ENCODE measurements at places on chromosomes 2 and 18.

DNA sequence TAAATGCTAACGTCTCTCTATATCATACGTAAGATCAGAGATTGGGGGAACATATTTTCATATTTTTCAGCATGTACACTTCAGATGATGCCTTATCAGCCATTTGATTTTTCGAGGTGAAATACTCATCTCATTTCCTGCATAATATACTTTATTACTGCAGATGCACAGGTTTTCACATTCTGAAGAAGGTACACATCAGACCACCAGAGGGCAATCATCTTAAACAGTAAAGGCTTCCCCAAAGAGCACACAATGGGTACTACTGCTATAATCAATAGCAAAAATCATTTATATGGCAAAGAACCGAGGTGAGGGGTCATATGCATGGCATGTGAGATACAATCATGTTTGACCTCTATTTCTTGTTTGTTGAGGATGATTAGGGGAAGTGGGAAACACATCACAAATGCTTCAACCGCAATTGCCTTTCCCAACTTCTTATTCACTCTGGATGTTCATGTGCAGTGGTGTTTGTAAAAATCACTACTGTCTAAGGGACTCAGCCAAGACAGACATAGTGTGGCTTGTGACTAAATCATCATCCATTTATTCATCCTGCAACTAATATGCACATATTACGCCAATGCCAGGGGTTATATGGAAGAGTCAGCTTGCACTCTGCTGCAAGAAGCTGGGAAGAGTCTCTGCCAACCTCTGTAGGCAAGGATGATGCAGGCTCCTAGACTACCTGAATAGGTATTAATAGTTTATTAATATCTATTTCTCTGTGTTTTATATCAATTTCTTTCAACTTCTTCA lies 118.7 kb downstream of the EPB41L3 start:
- DNase-seq = peak; percentile 26

- no peak for DNase-seq
Measured at GRCh38 chr2:213125646-213126347, 25.6 kb downstream of the IKZF2 start.

DNA sequence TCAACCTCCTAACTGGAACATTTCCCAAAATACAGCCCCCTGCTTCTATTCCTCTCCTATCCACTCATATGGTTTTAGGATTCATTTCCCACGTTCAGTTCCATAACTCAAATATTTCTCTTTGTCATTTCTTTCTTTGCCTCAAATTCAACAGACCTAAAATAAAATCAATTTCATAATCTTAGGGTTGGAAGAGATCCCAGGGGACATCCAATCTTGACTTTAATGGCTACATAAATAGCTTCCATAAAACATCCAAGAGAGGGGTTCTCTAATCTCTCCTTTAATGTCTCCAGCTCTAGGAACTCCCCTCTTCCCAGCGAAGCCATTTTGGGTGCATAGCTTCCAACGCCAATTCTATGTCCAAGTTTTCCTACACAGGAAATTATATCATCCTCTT lies 33.8 kb downstream of the RBKS start:
- DNase-seq = no peak

- no peak for DNase-seq
Measured at GRCh38 chr18:9095297-9096006, 7.0 kb upstream of the NDUFV2 start.

- DNase-seq = no peak
Measured at GRCh38 chr18:35983818-35984217, 11.3 kb downstream of the RMP24 start.

DNA sequence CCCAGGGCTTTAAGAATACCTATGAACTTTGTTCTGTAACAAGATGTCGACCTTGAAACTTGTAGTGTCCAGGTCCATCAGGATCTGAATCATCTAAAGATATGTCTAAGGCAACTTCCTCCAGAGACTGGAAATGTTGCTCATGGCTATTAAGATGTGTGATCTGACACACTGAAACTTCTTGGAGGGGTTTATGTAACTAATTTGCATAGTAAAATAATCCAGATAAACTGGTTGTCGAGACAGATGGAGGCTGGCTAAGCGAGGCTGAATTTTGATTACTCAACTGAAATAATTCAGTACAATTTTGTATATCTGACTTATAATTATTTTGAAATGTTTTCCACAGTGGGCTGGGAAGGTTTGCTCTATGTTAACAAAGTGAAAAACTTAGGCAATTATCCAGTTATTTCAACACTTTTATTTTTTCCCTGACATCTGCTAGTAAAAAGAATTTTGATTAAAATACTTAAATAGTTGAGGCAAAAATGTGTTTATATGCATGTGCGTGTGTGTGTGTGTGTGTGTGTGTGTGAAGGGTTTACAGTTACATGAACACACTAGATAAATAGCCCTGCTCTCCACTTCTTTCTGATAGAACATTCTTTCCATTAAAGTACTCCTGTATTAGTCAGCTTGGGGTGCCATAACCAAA lies 11.4 kb upstream of the MAP3K20 start:
- DNase-seq = no peak

DNA sequence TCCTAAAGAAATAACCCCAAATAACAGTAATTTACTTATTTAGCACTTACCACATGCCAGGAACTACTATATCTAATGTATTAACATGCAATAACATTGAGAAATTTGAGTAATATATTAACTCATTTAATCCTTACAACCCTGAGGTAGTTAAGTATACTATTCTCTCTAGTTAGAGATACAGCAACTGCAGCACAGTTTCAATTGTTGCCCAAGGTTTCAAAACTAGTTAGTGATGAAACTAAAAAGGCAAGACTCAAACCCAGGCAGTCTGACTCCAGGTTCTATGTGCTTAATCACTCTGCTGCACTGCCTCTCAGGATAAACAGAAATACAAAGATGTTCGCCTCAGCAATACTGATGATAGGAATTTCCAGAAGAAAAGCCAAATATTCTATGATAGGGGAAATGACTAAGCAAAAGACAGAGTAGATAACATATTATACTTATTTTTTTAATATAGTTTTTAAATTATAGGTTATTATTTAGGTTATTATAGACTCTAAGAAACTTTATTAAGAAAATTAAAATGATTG lies 88.0 kb downstream of the SS18 start:
- DNase-seq = no peak

DNA sequence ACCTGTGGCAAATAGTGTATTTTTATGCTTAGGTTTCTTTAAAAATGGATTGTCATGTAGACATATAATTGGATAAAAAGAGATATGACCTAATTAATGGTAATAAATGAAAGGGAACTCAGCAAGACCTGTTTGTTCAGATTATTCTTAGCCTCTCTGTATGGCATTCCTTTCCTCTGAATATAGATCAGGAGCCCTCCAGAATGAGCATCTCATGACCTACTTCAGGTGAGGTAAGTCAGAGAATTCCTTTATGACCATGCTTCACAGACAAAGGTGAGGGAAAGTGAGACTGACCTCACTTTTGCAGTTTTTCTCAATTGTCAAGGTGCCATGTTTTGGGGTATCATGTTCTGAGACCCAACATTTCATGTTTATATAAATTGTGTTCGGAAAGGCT lies 1744.3 kb upstream of the PIK3C3 start:
- no peak for DNase-seq

- DNase-seq = no peak
Measured at GRCh38 chr2:239762106-239762505, 263.0 kb downstream of the NDUFA10 start.

DNA sequence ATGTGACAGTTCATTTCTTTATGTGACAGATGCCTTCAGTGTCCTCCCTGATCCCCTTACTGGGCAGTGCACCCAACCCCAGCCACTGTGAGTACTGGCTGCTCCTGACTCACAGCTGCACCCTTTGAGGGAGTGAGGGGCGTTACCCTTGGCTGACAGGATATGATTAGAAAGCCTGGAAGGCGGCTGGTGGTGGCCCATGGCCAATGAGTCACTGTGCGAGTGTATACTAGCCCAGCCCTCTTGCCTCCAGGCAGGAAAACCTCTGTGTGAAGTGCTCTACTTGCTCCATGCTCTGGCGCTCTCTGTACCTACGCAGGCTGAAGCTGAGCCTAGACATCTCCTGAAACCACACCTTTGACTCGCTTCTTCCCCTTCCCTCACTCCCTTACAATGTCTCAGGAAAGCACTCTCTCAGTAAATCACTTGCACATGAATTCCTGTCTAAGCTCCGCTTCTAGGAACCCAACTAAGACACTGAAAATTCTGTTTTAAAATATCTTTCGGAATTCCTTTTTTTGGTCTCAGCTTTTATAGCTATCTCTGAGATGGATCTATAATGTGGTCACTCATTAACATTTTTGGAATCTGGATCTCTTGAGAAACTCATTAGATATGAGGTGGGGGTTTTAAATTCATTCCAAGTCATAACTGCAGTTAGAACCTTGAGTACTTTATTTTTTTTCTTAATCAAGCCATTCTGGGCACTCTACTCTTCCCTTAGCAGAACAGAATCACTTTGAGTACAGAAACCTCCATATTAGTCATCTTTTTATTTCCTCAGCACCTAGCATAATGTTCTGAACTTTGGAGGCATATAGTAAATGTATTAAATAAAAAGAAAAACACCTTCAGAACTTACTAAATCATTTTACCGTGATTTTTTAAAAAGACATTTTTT lies 25.3 kb upstream of the STAM2 start:
- DNase-seq = peak; percentile 1

DNA sequence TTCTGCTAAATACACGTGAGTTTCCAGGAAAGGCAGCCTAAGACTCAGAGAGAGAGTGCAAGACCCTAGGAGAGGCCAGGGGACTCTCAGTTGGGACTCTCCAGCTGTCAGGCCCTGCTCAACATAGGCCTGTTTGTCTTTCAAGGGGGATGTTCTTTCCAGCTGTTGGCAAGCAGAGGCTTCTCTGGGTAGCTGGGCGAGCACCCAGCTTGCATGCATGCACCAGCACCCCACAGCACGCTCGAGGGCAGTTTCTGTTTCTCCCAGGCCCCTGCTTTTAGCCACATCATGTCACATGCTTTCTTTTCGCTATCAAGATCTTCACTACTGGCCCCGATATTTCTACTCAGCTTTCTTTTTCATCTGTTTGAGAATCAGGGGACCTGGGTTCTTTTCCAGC lies 479.3 kb upstream of the HS6ST1 start:
- no peak for DNase-seq

DNA sequence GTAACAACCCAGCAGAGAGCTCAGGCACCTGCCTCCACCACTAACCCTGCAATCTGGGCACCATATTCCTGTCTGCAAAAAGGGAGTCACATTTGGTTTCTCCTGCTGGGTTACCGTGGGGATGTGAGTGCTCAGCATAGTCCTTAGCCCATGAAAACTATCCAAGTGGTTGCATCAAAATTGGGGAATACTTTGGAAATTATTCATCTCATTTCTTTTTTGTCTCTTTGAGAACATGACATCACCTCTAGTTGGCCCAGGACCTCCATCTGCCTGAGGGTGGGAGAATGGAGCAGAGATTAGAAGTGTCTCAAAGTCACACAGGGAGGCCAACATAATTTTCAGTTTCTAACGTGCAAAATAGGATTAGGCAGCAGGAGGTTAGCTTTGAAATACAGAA lies 19.3 kb upstream of the SPP2 start:
- DNase-seq = no peak

DNA sequence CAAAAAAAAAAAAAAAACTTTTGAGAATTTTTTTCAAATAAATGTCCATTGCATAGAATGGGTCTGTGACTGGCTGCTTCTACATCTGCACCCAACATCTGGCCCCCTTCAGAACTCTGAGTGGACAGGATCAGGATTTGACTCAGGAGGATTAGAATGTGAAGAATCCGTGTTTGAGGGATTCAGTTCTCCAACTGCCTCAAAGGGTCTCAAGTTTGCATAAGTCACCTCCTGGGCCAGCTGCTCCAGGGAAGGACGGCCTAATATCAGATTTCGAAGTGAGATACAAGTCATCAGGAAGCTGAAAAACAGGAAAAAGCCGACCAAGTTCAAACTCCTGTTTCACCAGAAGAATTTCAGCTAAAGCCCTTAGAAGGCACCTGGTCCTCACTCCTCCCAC lies 10.9 kb downstream of the MAT2A start:
- no peak for DNase-seq
